ENCODE measurements at places on chromosomes 2 and 18.

- no peak for DNase-seq
- no peaks in the 10 kb centered on the region for H3K27me3 ChIP-seq
- no peak overlapping the region for H3K27ac ChIP-seq
- H3K4me3 ChIP-seq, result no peak overlapping the region
- H3K4me1 ChIP-seq, result no peaks in the 10 kb centered on the region
Measured at GRCh38 chr18:14928396-14928795, 180.4 kb downstream of the ANKRD30B start.

GRCh38 chr2:161983866-161984265 is 90.1 kb downstream of the DPP4 start:
- DNase-seq, result no peak
- H3K4me3 ChIP-seq, result no peak overlapping the region
- no peaks in the 10 kb centered on the region for H3K27me3 ChIP-seq
- no peak overlapping the region for H3K27ac ChIP-seq
- no peaks in the 10 kb centered on the region for H3K36me3 ChIP-seq

DNA sequence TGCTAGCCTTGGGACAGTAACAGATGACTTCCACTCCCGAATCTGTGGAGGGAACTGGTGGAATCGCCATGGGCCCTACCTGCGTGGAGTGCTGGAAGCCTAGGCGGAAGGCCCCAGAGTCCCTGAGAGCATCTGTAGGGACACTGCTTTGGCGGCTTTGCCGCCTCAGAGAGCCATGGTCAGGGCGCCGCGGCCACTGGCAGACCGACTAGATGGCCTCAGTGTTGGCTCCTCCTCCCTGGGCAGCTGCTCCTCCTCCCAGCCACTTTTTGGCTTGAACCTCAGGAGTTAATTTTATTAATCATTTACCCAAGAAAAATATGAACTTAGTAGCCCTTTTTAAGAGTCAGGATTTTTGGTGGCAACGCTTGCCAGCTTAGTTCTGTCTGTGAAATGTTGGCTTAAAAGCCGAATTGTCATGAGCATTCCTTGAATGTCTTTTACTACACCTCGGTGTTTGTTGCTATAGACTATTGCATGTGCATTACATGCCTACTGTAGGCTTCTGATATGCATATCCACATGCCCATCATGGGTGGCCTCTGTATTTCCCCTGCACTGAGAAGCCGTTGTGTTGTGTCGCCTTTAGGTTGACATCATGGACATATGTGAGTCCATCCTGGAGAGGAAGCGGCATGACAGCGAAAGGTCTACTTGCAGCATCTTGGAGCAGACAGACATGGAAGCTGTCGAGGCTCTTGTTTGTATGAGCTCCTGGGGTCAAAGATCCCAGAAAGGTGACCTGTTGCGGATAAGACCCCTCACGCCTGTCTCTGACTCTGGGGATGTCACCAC is 2.4 kb downstream of the KLF11 start:
- H3K4me1 ChIP-seq, result peaks cover 84% of the 10 kb centered on the region
- H3K4me3 ChIP-seq, result peak overlapping the region; percentile 19
- no peaks in the 10 kb centered on the region for H3K27me3 ChIP-seq
- H3K36me3 ChIP-seq, result peaks cover 44% of the 10 kb centered on the region
- DNase-seq, result no peak

DNA sequence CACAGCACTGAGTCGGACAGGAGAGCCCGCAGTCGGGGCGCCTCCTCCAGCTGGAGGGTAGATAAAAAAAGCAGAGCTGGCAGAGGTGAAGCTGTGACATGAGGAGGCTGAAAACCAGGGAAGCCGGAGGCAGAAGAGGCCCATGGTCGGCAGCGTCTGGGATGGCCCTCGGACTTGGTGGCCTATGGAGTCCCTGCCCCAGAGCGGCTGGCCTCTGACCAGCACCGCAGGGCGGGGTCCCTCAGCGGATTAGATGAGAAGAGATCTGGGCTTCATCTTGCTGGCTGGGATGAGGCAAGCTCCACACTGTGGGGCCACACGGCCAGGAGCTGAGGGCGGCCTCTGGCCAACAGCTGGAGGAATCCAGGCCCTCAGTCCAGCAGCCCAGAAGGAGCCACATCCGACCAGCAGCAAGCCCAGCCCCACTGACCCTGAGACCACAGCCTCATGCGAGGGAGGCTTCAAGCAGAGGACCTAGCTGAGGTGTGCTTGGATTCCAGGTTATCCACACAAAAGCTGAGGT is 174.1 kb downstream of the EIPR1 start:
- no peak overlapping the region for H3K4me3 ChIP-seq
- no peak for DNase-seq
- no peak overlapping the region for H3K27ac ChIP-seq
- peaks cover 16% of the 10 kb centered on the region for H3K36me3 ChIP-seq
- H3K4me1 ChIP-seq, result no peaks in the 10 kb centered on the region

All from esophagus muscularis mucosa (tissue), 4 donors.